ENCODE measurements at places on chromosomes 7 and 10.

- no peak for DNase-seq
Measured at GRCh38 chr7:24862461-24862860, 105.2 kb upstream of the GSDME start.

- DNase-seq: no peak
Measured at GRCh38 chr10:78775891-78776290, 292.9 kb upstream of the ZMIZ1 start.

DNA sequence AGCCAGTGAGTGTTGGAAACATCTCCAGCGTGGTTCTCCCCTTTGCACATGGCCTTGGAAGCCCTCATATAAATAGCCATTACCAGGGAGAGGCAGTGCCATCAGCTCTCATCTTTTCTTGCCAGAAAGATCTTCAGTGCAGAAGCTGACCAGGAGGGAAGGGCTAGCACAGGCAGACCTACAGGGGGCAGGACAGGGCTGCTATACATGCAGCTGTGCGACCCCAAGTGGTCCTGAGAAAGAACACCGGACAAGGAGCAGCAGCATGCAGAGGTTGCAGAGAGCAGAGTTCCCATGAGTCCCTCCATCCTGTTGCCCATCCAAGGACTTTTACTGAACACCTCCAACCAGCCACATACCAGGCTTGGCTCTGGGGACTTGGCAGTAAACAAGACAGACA is 17.1 kb downstream of the GRID1 start:
- no peak for DNase-seq

DNA sequence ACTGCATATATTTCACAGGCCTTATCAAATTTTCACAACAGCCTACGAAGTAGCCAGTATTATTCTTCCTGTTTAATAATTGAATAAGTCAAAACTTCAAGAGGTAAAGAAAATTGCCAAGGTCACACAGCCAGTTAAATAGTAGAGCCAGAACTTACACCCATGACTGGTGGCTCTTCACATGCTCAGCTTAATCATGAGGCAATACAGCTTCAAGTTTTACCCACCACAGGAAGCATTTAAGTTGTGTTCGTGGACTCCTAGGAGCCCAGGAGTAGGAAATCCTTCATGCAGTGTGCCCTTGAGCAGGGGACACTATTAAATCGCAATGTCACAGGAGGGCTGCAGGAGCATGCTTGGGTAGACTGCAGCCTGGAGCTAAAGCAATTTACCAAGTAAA is 11.1 kb downstream of the LIPA start:
- no peak for DNase-seq

- no peak for DNase-seq
Measured at GRCh38 chr10:18164748-18165361, 24.6 kb downstream of the CACNB2 start.

DNA sequence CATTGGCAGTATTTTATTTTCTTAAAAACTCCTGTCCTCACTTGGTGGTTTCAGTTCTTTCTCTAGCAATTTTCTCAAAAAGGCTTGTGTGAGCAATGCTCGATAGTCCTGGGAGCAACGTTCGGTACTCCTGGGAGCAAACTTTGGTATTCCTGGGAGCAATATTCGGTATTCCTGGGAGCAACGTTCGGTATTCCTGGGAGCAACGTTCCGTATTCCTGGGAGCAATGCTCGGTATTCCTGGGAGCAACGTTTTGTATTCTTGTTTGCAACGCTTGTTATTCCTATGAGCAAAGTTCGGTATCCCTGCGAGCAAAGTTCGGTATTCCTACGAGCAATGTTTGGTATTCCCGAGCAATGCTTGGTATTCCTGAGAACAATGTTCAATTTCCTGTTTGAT is 362.0 kb upstream of the ADARB2 start:
- no peak for DNase-seq

GRCh38 chr10:21509341-21510240 is 15.9 kb downstream of the SKIDA1 start:
- DNase-seq: no peak

GRCh38 chr7:112377593-112377992 is 72.7 kb upstream of the IFRD1 start:
- no peak for DNase-seq

DNA sequence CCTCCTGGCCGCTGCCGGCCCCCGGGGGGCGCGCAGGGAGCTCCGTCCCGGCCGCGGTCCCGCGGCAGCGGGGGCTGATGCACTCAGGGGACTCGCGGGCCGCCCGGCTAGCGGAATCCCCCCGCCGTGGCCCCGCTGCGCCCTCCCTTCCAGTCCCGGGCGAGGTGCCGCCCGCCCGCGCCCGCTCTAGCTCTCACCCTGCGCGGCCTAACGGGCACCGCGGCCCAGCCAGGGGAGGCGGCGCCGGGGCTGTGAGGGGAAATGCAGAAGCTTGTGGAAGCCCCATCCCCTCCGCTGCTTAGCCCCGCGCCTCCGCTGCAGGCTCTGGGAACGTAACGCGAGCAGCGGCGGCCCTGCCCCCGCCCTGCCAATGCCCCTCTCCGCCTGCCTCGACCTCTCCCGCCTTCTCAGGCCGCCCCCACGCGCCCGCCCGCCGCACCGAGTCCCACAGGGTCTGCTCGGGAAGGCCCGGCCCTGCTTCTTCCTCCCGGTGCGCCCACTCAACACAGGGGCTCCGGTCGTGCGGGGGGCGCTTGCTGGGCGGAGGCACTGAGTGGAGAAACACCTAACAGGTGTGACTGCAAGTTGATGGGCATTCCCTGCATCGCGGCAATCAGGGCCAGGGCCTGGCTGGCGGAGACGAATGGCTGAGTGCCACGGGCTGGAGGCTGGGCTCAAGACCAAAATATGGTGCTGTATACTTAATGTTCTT is 384 bp upstream of the TMEM229A start:
- DNase-seq: no peak

- no peak for DNase-seq
Measured at GRCh38 chr7:7100432-7100849, 81.9 kb upstream of the C1GALT1 start.

- DNase-seq: no peak
Measured at GRCh38 chr7:151207804-151208203, 2.5 kb downstream of the H2BK1 start.

DNA sequence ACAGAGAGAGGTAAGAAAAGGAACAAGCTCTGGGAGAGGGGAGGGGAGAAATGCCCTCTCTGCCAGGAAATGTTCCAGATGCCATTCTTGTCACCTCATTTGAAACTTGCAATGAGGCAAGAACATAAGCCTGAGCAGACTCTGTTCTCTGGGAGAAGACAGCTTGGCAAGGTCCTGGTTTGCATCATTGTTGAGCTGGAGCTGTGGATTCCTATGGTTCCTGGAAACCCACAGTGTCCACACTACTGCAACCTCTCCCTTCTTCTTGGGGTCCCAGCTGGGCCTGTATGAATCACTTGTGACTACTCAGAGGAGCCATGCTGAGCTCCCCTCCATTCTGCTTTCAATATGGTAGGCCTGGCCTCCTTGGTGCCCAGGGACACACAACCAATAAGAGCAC is 60.8 kb upstream of the HECTD2 start:
- no peak for DNase-seq

DNA sequence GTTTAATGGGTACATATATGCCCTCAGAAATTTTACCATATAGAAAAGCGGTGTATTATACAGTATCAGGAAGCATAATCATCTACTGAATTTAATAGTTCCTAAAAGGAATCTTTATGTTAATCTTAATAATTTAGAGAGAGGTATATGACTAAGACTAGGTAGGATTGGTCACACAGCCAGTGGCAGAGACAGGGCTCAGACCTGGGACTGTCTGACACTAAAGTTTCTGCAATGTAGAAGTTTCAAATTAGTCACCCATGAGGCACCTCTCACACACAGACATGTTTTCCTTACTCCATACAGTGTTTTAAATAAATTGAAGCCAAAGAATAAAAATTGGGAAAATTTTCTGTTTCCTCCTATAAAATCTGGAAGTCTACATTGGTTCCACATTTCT is 72.8 kb upstream of the ADRA2A start:
- no peak for DNase-seq

- no peak for DNase-seq
Measured at GRCh38 chr7:22361795-22362194, 4.8 kb upstream of the RAPGEF5 start.

Measured in activated naive CD4-positive, alpha-beta T cell treated with anti-CD3 and anti-CD28 coated beads for 36 hours (primary cell).